Activated naive CD8-positive, alpha-beta T cell treated with anti-CD3 and anti-CD28 coated beads, Interleukin-2, amount 10 ng/mL, durations not matched to agents 7 days and 5 days (primary cell): ENCODE measurements at places on chromosomes 6 and 20. TPM values are rescaled to one million over a fixed set of nuclear protein-coding genes. Genes with fewer than 3 reads are reported as not detected.

- peaks cover 17% of the 10 kb centered on the region for H3K4me1 ChIP-seq
- no peaks in the 10 kb centered on the region for H3K27me3 ChIP-seq
- H3K4me3 ChIP-seq: peak overlapping the region; percentile 43
- H3K27ac ChIP-seq: no peak overlapping the region
- no peak for DNase-seq
- H3K36me3 ChIP-seq: peaks cover 9% of the 10 kb centered on the region
Observed at GRCh38 chr20:20668639-20669038, 43.8 kb downstream of the RALGAPA2 start.

GRCh38 chr6:5446362-5447075, 185.2 kb downstream of the FARS2 start:
- H3K27ac ChIP-seq: no peak overlapping the region
- peaks cover 5% of the 10 kb centered on the region for H3K36me3 ChIP-seq
- no peaks in the 10 kb centered on the region for H3K4me1 ChIP-seq

DNA sequence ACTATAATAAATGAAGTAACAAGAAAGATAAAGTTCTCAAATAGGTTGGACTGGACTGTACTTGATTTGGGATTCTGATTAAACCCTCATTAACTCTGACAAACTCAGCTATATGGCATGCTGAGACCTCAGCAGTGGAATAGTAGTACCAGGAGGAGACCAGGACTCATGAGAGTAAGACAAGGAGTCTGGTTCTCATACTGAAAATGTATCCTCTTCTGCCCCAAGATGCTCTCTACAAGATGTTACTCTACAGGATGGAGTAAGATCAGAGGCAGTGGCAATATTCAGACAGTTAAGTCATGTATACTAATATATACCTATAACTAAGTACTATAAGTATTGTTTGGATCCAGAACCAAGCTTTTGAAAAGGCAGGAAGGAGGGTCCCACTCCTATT, 31.9 kb upstream of the SYNCRIP start:
- DNase-seq: no peak
- H3K27ac ChIP-seq: no peak overlapping the region
- no peaks in the 10 kb centered on the region for H3K27me3 ChIP-seq
- peak overlapping the region; percentile 96 for H3K4me3 ChIP-seq
- H3K36me3 ChIP-seq: peaks cover 47% of the 10 kb centered on the region
- H3K4me1 ChIP-seq: peaks cover 57% of the 10 kb centered on the region

DNA sequence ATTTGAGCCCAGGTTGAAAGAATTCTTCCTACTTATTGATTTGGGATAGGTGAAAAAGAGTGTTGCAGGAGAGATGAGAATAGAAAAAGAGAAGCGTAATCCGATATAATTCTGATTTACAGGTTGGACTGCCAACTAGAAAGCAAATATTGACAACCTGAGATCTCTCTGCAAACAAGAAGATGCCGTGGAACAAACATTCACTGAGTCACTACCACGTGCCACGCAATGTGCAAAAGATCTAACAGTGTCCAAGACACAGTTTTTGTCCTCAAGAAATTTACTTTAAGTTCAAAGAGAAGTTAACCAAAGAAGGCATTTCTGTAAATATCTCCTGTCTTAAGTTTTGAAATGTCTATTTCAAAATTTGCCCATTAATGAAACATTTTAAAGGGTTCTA, 578.0 kb upstream of the ARID1B start:
- no peak overlapping the region for H3K4me3 ChIP-seq
- no peak overlapping the region for H3K27ac ChIP-seq
- peaks cover 15% of the 10 kb centered on the region for H3K4me1 ChIP-seq
- H3K36me3 ChIP-seq: peaks cover 8% of the 10 kb centered on the region
- DNase-seq: no peak

DNA sequence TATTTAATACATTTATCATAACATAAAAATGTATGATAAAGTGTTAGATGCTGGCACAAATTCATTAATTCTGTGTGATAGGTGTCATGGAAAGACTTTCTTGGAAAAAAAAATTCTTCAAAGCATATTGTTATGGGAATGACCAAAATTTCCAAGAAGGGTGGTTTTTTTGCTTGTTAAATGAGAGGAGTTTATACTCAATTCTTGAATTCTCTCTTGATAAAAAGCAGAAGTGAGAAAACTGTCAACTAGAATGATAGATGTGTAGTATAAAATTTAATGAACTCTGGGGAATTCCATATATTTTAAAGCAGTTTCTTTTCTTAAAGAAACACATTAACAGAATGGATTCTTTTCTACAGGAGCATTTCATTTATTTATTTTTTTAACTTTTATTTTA, 62.0 kb upstream of the SNAP91 start:
- H3K4me3 ChIP-seq: no peak overlapping the region
- no peak overlapping the region for H3K27ac ChIP-seq
- no peaks in the 10 kb centered on the region for H3K4me1 ChIP-seq
- no peaks in the 10 kb centered on the region for H3K27me3 ChIP-seq
- no peaks in the 10 kb centered on the region for H3K36me3 ChIP-seq
- no peak for DNase-seq

GRCh38 chr6:82365016-82365795, 1.6 kb downstream of the TPBG start:
- peak; percentile 32 for DNase-seq
- no peaks in the 10 kb centered on the region for H3K36me3 ChIP-seq
- no peak overlapping the region for H3K27ac ChIP-seq
- H3K27me3 ChIP-seq: peaks cover 56% of the 10 kb centered on the region
- peaks cover 6% of the 10 kb centered on the region for H3K4me1 ChIP-seq

- no peaks in the 10 kb centered on the region for H3K27me3 ChIP-seq
- H3K4me3 ChIP-seq: no peak overlapping the region
- DNase-seq: no peak
- H3K4me1 ChIP-seq: peaks cover 15% of the 10 kb centered on the region
- H3K36me3 ChIP-seq: peaks cover 23% of the 10 kb centered on the region
- H3K27ac ChIP-seq: no peak overlapping the region
Observed at GRCh38 chr20:58327211-58327610, 17.7 kb downstream of the RAB22A start.

- no peaks in the 10 kb centered on the region for H3K4me1 ChIP-seq
- no peak overlapping the region for H3K4me3 ChIP-seq
- DNase-seq: no peak
- H3K27ac ChIP-seq: no peak overlapping the region
- H3K27me3 ChIP-seq: peaks cover 11% of the 10 kb centered on the region
- peaks cover 8% of the 10 kb centered on the region for H3K36me3 ChIP-seq
Observed at GRCh38 chr20:19403549-19403948, 191.1 kb downstream of the SLC24A3 start.

DNA sequence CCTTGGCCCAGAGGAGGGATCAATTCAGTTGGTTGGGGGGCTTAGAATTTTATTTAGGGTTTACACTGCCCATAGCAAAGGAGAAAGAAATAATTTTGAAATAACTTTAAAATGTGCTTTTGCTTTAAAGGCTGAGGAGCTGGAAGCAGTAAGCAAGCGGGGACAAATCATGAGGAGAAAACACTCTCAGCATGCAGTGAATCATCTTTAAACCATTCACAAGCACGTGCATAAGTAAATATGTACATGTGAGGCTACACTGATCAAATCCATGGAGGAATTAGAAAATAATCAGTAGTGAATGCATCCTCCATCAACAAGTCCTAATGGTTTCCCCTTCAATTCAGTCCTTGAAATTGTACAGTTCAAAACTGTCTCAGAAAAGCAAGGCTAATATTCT, 181.0 kb downstream of the MTFR2 start:
- no peaks in the 10 kb centered on the region for H3K36me3 ChIP-seq
- H3K27ac ChIP-seq: no peak overlapping the region
- H3K4me3 ChIP-seq: no peak overlapping the region
- DNase-seq: no peak

DNA sequence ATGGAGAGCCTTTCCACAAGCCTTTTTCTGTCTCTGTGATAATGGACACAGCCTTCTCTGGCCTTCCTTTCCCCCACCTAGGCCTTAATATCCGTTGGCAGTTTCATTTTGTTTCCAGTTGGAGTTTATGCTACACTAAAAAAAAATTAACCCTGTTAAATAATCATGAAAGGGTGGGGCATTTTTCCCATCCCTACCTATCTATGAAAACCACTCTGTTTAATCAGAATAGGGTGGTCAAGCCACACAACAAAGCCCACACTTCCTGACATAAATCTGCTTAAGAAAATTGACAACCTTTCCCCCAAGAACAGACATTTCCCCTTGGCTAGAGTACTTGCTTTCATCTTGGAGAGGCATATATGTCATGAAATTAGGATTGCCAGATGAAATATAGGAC, 14.2 kb downstream of the TXLNB start:
- peaks cover 2% of the 10 kb centered on the region for H3K36me3 ChIP-seq
- H3K4me1 ChIP-seq: peaks cover 22% of the 10 kb centered on the region
- no peak for DNase-seq
- peak overlapping the region; percentile 15 for H3K27ac ChIP-seq

- H3K27ac ChIP-seq: no peak overlapping the region
- DNase-seq: no peak
- H3K4me3 ChIP-seq: no peak overlapping the region
Observed at GRCh38 chr20:52683761-52684160, 288.4 kb upstream of the TSHZ2 start.

DNA sequence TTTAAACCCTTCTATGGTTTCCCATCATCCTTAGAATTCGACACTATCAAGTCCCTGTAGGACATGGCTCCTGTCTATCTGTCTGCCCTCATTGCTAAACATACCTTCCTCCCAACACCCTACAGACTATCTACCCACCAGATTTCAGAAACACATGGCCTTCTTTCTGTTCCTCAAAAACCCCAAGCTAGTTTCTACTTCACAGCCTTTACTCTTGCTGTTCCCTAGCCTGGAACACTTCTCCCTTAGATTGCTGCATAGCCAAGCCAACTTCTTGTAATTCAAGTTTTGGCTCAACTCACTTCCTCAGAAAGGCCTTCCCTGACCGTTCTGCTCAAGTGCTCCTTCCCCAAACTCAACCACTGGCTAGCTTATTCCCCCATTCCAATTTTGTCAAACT, 156.2 kb downstream of the BTBD9 start:
- no peaks in the 10 kb centered on the region for H3K27me3 ChIP-seq
- H3K36me3 ChIP-seq: no peaks in the 10 kb centered on the region
- H3K27ac ChIP-seq: no peak overlapping the region
- H3K4me1 ChIP-seq: no peaks in the 10 kb centered on the region
- no peak for DNase-seq

GRCh38 chr6:140812636-140813035, 1320.1 kb upstream of the GJE1 start:
- H3K27ac ChIP-seq: no peak overlapping the region
- DNase-seq: no peak
- H3K4me1 ChIP-seq: peaks cover 4% of the 10 kb centered on the region
- H3K36me3 ChIP-seq: no peaks in the 10 kb centered on the region

DNA sequence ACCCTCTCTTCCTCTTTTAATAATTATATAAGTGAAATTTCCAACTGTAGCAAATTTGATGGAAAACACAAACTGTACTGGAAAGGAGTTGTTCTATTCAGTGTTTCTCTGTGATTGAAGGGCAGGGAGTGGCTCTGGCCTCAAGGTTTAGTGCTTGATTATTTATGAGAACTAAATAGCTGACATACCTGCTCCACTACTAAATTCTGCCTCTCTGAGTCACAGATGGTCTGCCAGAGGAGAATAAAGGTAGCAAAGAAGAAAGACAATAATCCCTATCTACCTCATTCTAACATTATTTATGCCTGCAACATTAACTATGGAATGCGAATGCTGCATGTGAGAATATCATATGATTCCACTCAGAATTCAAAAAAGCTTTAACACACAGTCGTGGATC, 9.3 kb downstream of the BMP5 start:
- no peaks in the 10 kb centered on the region for H3K27me3 ChIP-seq
- H3K4me1 ChIP-seq: no peaks in the 10 kb centered on the region
- H3K4me3 ChIP-seq: no peak overlapping the region
- no peak overlapping the region for H3K27ac ChIP-seq
- no peak for DNase-seq
- no peaks in the 10 kb centered on the region for H3K36me3 ChIP-seq

GRCh38 chr6:37696841-37697662, 631 bp downstream of the MDGA1 start:
- H3K4me1 ChIP-seq: peaks cover 23% of the 10 kb centered on the region
- peak; percentile 71 for DNase-seq
- H3K36me3 ChIP-seq: peaks cover 3% of the 10 kb centered on the region
- H3K4me3 ChIP-seq: peak overlapping the region; percentile 81
- peak overlapping the region; percentile 17 for H3K27ac ChIP-seq

- peaks cover 64% of the 10 kb centered on the region for H3K36me3 ChIP-seq
- peaks cover 72% of the 10 kb centered on the region for H3K4me1 ChIP-seq
- H3K27ac ChIP-seq: peak overlapping the region; percentile 76
- no peak for DNase-seq
- no peaks in the 10 kb centered on the region for H3K27me3 ChIP-seq
Observed at GRCh38 chr20:41161886-41162285, 24.5 kb downstream of the PLCG1 start.

DNA sequence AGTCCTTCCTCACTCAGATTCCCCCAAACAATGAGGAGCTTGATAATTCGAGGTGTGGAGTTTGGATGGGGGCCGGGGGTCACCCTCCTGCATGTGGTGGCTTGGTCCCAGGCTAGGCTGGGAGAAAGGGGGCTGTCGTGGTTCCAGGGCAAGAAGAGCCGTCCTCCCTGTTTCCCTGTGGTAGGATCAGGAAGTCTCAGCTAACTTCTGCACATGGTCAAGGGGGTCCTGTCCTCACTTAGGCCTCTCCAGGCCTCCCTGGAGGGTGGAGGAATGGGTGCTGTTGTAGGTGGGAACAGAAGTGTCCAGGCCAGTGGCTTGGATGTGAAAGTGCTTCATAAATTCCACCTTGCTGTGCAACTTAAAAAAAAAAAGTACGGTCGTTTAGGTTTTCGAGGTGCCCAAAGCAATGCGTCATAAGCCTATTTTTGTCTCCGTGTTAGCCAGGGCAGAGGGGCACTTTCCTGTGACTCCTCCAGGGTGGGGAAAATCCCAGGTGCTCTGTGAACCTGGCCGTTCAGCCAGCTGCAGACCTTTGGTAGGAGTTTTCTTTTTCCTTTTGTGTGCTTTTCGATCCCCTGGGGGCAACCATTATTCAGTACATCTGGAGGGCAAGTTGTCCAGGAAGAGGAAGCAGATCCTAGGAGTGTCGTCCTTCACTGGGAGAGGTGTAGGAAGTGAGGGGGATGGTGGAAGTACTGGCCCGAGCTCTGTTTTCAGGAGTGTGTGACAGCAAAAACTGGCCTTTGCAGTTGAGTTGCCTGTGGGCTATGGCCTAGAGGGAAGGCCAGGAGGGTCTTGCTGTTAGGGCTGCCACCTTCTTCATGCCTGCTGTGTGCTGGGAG, 9.6 kb downstream of the IGF2R start:
- no peak for DNase-seq
- peak overlapping the region; percentile 91 for H3K27ac ChIP-seq
- H3K4me1 ChIP-seq: peaks cover 83% of the 10 kb centered on the region
- no peaks in the 10 kb centered on the region for H3K27me3 ChIP-seq

GRCh38 chr20:47237715-47238114, 118.8 kb downstream of the ZMYND8 start:
- DNase-seq: no peak
- no peak overlapping the region for H3K27ac ChIP-seq
- H3K27me3 ChIP-seq: no peaks in the 10 kb centered on the region
- H3K4me1 ChIP-seq: no peaks in the 10 kb centered on the region
- no peak overlapping the region for H3K4me3 ChIP-seq

GRCh38 chr6:108193131-108193530, 27.3 kb downstream of the NR2E1 start:
- no peak overlapping the region for H3K27ac ChIP-seq
- peaks cover 30% of the 10 kb centered on the region for H3K27me3 ChIP-seq
- DNase-seq: no peak
- H3K36me3 ChIP-seq: no peaks in the 10 kb centered on the region

Gene TUBB2A
- 1.9 TPM for total RNA-seq

Gene CD24
- 1.1 TPM for total RNA-seq

Gene NR2E1
- not detected for total RNA-seq

Gene HLA-F
- total RNA-seq: 534 TPM

Gene XKR7
- not detected for total RNA-seq

Gene DEFB132
- not detected for total RNA-seq

Gene DNMT3B
- 6.6 TPM for total RNA-seq

Gene TTBK1
- not detected for total RNA-seq

Gene TRDN
- total RNA-seq: not detected

Gene EMILIN3
- not detected for total RNA-seq
